NCI-H1930 (cell line): ENCODE measurements at places on chromosomes 12 and 14.

DNA sequence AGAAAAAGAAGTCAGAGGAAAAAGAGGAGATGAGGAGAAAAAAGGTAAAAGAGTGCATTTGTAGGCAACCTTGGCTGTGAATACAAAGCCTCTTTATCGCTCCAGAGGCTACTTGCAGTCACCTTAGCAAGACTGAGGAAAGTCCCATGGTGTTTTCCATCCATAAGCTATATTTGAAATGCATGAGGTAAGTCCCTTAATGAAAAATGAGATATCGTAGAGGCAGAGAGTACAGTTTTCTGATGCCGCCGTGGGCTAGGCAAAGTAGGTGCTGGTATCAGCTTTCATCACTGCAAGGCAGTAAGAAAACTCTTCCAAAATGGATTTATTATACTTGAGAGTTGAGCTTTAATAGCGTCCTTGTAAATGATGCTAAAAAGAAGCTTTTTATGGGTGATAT, 186.8 kb downstream of the ASCL1 start:
- no peak for DNase-seq

DNA sequence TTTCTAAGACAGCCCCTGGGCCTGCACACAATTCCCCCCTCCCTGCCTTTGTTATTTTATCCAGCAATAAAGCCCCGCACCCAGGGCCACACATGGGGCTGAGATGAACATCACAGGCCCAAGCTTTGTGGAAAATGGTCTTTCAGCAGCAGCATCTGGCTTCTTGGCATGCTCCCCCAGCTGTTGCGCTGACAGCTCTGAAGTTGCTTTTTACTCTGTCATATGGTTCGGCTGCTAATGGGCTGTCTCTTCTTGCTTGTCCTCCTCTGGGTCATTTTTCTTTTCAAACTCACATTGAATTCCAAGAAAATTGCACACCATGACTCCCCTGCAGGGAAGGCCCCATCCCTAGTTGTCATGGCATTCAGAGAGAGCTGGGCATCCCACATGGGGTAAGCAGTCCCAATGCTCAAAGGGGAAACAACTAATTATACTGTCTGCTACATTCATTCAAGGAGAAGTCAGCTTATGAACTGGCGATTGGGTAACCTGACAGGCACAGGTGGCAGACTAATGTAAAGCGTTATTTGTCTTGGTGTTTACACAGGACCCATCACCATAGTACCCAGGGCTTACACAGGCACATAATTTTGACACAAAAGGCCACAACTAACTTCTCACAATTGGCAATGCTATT, 74.0 kb upstream of the CDKN3 start:
- DNase-seq = no peak

DNA sequence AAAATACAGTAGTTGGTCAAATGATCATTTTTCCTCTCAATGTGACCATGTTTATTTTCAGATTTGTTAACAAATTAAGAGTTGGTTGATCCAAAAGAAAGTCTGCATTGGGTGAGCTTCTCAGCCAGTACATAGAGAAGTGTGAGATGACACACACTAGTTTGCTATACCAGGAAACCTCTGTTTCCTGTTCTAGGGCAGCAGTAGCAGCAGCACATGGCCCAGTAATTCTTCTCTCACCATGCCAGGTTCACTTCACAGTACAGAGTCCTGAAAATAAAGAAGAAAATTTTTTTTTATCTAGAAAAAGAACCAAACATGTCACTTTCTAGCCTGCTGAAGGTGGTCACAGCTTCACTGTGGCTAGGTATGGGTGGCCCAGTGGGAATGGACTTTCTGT, 250.2 kb upstream of the OR4E1 start:
- DNase-seq = no peak

GRCh38 chr12:44078273-44078672, 242.4 kb downstream of the TMEM117 start:
- no peak for DNase-seq

GRCh38 chr14:101665478-101666078, 95.9 kb upstream of the PPP2R5C start:
- no peak for DNase-seq

- no peak for DNase-seq
These were observed 10.6 kb downstream of the HHIPL1 start for GRCh38 chr14:99655521-99655920.

DNA sequence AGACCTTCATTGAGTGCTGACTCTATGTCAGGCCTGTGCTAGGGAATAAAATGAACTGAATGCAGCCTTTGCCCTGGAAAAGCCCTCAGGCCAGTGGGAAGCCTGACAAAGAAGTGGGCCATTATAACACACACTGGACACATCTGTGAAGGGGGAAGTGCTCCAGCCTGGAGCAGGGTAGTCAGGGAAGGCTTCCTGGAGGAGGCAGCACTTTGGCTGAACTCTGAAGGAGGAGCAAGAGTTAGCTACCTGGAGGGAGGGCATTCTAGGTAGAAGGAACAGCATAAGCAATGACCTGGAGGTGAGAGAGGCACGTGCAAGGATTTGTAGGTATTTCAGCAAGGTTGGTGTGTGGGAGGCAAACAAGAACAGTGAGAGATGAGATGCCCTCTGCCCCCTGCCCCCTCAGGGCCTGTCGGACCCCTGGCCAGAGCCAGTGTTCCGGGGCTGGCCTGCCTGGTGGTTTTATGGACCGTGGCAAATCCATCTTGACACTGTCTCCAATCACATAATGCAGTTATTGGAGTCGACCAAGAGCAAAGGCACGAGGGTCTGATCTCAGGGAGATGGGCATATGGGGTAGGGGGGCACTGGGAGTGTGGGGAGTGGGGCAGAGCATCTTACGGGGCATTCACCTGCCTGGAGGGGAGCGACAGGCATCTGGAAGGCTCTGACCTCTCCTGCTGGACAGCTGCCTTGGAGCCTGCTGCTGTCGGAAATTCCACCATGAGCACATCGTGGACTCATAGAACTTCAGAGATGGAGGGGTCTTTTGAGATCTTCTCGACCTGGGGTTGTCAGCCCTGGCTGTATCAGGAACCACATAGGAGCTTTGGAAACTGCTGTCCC, 2.7 kb upstream of the FAM222A start:
- DNase-seq = no peak
